Hematopoietic multipotent progenitor cell treated with erythropoietin and hydrocortisone succinate and interleukin-3 and kit ligand, for 8 days (in vitro differentiated cells): ENCODE measurements at places on chromosomes 4 and X.
A peak's percentile ranks its signal among the peaks of the same experiment; 100 is the strongest.

DNA sequence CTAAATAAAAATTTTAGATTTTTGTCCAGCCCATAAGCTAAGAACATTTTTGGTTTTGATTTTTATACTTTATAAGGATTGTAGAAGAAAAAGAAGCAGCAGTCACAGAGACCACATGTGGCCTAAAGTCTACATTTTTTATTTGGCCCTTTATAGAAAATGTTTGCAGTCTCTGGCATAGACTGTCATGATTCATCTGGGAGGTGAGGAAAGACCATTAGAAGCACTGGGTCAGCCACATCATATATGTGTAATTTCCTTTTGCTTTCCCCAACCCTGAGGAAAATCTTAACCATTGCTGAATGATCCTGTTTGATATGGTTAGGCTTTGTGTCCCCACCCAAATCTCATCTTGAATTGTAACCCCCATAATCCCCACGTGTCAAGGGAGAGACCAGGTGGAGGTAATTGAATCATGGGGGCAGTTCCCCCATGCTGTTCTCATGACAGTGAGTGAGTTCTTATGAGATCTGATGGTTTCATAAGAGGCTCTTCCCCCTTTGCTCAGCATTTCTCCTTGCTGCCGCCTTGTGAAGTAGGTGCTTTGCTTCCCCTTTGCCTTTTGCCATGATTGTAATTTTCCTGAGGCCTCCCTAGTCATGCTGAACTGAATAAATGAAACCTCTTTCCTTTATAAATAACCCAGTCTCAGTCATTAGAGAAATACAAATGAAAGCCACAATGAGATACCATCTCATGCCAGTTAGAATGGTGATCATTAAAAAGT lies 12.1 kb upstream of the COPS4 start:
- no peak for DNase-seq

DNA sequence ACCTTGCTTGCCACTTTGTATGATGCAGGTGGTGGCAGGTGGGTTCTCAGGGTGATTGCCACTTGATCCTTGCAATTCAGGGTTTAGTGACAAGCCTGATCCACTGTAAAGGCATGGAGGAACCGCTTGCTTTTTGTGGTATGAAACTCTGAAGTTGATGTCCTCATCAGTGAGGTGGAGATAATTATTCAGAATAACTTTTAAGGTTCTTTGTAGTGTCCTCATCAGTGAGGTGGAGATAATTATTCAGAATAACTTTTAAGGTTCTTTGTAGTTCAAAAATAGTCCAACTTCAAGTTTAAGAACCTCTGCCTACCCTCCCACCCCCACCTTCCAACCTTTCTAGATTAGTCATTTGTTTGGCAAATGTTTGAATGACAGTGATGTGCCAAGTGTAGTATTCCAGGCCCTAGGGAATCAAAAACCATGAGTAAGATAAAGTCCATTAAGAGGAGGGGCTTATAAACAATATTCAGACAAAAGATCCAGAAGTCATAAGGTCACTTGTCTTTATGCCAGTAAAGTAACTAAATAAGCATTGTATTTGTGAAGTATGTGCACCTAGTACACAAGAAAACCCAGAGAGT lies 51.2 kb downstream of the DCUN1D4 start:
- no peak for DNase-seq

DNA sequence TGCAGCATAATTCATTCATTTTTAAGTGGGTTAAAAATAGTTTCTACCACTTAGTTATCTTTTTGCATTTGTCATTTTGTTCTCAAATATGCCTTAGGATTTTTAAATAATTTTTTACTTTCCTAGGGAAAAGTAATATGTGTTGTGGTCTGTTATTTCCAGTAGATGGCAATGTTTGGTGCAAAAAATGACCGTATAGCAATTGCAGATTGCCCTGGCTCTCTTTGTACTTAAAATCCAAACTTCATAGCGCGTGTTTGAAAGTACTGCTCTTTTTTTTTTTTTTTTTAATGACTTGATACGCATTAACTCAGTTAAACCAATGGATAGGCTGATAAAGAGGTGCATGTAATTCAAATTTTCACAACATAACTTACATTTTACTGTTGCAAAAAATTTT lies 74.4 kb upstream of the RBMX start:
- DNase-seq, result peak; percentile 36

GRCh38 chr4:112668131-112668530 lies 31.2 kb downstream of the LARP7 start:
- no peak for DNase-seq

GRCh38 chrX:48461830-48462229 lies 8.2 kb downstream of the SLC38A5 start:
- DNase-seq, result no peak

DNA sequence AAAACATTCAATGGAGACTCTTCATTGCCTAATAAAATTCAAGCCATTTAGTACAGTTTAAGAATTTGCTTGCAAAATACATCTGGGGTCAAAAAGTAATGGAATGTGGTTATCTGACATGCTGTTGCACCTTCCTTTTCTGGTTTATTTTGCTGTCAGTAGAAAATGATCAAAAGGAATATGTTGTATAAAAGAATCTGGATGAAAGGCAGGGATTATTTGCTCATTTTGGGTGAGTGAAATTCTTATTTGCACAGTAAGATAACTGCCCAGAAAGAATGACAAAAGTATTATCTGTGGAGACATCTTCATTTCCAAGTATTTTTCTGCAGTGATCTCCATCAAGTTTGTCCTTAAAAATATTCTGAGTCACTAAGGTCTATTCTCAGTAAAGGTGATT lies 30.4 kb downstream of the BOD1L1 start:
- DNase-seq, result no peak

GRCh38 chr4:74190919-74191397 lies 33.0 kb downstream of the MTHFD2L start:
- DNase-seq, result no peak

GRCh38 chrX:69379412-69379811 lies 124.7 kb upstream of the NALF2 start:
- no peak for DNase-seq

DNA sequence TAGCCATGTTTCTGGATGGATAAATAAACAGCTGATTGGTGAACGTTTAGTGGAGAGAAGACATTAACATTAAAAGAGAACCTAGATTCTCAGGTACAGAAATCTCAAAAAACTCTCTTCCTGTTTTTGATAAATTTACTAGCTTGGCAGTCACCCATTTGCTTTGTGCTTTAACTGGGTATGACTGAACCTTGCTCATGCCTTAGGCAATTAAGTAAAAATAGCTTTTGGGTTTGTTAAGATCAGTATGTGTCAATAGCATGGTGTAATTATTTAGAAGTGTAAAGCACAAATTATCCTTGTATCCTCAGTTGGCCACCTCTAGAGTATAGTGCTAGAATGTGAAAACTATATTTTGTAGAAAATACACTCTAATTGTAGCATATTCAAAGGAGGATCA lies 200.0 kb downstream of the CFAP299 start:
- DNase-seq, result no peak

GRCh38 chr4:85938062-85938461 lies 421.8 kb downstream of the MAPK10 start:
- DNase-seq, result no peak

GRCh38 chr4:100929758-100930157 lies 411.9 kb upstream of the EMCN start:
- DNase-seq, result no peak

GRCh38 chrX:31298916-31299315 lies 227.1 kb upstream of the FTHL17 start:
- DNase-seq, result no peak

DNA sequence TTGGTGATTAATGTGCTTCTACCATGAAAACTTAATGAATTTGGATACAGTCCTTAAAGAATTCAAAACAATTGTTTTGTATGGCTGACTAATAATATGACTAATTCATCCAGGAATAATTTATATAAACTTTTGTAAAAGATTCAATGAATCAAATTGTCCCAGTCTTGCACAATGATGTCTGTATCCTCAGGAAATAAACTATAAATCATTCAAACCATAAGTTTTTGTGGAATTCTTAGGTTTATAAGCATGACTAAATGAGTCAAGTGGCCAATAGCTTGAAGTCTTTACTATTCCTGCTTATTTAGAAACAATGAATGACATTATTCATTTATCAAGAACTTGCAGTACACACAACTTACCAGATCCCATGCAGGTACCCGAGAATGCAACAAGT lies 935.0 kb upstream of the INTU start:
- no peak for DNase-seq

- DNase-seq, result no peak
Measured at GRCh38 chrX:18353931-18354368, 538 bp downstream of the SCML2 start.

- DNase-seq, result peak; percentile 11
Measured at GRCh38 chr4:151604238-151604637, 156.6 kb downstream of the GATB start.

- no peak for DNase-seq
Measured at GRCh38 chr4:91914176-91914804, 389.5 kb upstream of the GRID2 start.

DNA sequence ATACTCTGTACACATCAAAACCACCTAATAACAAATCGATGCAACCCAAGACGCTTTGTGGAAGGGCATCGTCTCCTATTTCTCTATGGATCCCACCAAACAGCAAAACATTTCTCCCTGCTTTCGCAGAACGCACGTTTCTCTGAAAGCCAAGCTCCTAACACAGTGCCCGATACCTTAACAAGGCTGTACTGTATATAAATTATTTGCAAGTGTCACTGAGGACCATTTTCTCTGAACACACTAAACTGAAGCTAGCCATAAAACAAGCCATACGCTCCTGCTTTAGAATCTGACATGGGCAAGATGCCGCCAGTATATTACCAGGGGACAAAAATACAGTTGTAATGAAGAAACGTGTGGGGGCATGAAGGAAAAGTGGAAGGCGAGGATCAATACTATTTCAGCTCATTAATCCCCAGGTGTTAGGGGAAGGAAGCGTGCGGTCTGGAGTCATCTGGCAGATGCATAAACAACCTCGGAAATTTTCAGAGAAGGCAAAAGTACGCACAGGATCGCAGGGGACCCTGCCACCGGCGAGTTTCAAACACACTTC lies 703 bp downstream of the KCNIP4 start:
- DNase-seq, result no peak

GRCh38 chr4:139191373-139191772 lies 14.4 kb upstream of the ELF2 start:
- no peak for DNase-seq
